Endothelial cell (in vitro differentiated cells): ENCODE measurements at places on chromosomes 7 and 10. TPM values are rescaled to one million over a fixed set of nuclear protein-coding genes. Genes with fewer than 3 reads are reported as not detected.
A peak's percentile ranks its signal among the peaks of the same experiment; 100 is the strongest.

CLRN3 gene
- 0.31 TPM for total RNA-seq

DNA sequence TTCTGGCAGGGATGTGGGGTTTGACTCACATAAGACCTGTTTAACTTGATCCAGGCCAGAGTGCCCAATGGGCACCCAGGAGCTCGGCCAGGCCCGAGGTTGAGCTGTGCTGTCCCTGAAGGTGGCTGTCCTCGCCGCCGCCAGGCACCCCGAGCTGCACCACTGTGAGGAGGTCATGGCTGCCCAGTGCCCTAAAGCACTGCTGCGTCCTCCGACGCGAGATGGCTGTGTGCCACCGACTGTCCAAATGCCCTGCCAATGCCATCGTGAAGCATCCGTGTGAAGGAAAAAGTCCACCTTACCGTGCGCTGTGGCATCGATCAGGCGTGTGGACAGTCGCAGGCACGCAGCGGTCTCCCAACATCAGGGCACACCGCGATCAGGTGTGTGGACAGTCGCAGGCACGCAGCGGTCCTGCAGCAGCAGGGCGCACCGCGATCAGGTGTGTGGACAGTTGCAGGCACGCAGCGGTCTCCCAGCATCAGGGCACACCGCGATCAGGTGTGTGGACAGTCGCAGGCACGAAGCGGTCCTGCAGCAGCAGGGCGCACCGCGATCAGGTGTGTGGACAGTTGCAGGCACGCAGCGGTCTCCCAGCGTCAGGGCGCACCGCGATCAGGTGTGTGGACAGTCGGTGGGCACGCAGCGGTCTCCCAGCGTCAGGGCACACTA is 120.3 kb downstream of the VIPR2 start:
- no peaks in the 10 kb centered on the region for H3K36me3 ChIP-seq
- DNase-seq = no peak
- H3K27me3 ChIP-seq = peaks cover 12% of the 10 kb centered on the region
- H3K4me1 ChIP-seq = peaks cover 12% of the 10 kb centered on the region
- no peak overlapping the region for H3K4me3 ChIP-seq

GRCh38 chr10:28984431-28984830 is 304.4 kb upstream of the LYZL1 start:
- peaks cover 14% of the 10 kb centered on the region for H3K4me1 ChIP-seq
- H3K27ac ChIP-seq = no peak overlapping the region
- peaks cover 6% of the 10 kb centered on the region for H3K27me3 ChIP-seq
- H3K36me3 ChIP-seq = no peaks in the 10 kb centered on the region
- no peak overlapping the region for H3K4me3 ChIP-seq

ADAM8 gene
- 1.5 TPM for total RNA-seq

DNA sequence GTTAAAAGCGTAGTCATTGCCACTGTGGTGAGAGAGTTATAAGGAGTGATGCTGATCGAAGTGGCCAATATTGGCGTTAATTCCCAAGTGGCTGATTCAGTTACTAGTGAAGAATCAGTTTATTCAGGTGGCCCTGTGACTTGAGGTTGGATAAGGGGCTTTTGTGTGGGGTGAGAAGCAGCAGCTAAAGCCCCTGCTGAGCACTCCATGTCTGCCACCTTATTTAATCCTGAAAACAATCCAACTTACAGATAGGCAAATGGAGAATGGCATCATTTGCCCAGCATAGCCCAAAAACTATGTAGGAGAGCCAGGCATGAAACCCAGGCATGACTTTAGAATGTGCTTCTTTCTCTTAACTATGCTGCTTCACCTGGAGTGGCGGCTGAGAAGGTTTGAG is 222.8 kb upstream of the KLF6 start:
- H3K27me3 ChIP-seq = no peaks in the 10 kb centered on the region
- peaks cover 5% of the 10 kb centered on the region for H3K4me1 ChIP-seq
- no peaks in the 10 kb centered on the region for H3K36me3 ChIP-seq
- DNase-seq = no peak
- H3K4me3 ChIP-seq = no peak overlapping the region

CUBN gene
- total RNA-seq = 8.8 TPM

- peaks cover 23% of the 10 kb centered on the region for H3K4me1 ChIP-seq
- H3K27me3 ChIP-seq = peaks cover 7% of the 10 kb centered on the region
- H3K27ac ChIP-seq = peak overlapping the region; percentile 65
- H3K36me3 ChIP-seq = peaks cover 3% of the 10 kb centered on the region
- no peak for DNase-seq
Observed at GRCh38 chr10:126392068-126392467, 3.8 kb upstream of the ADAM12 start.

GRCh38 chr10:125828311-125828710 is 5.0 kb downstream of the BCCIP start:
- no peak for DNase-seq
- no peak overlapping the region for H3K4me3 ChIP-seq
- H3K27me3 ChIP-seq = peaks cover 3% of the 10 kb centered on the region
- H3K4me1 ChIP-seq = no peaks in the 10 kb centered on the region

DNA sequence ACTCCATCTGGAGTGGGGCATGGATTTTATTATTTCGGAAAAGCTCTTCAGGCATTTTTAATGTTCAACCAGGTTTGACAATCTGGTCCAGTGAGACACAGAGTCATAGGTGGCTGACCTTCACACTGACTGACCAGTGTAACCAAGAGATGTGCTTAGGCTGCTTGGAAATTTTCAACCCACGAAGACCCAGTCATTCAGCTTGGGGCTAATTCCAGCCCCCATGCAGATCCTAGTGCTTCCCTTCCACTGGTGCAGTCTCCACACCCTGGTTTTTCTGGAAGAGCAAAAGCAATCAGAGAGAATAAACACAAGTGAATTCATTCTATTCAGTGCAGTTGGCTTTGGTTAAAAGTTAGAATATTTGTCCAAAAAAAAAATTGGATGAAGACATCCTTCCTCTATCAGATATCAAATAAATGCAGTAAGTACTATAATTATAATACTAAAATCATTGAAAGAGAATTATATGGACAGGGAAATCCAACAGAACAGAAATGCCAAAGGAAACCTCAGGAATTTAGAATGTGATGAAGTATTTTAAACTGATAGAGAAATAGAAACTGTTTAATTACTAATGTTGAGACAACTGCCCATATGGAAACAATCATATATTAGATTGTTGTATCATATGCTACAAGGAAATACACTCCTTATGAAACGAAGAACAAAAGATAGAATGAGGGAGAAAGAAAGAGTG is 178.0 kb downstream of the NPSR1 start:
- no peaks in the 10 kb centered on the region for H3K27me3 ChIP-seq
- H3K36me3 ChIP-seq = no peaks in the 10 kb centered on the region
- no peak overlapping the region for H3K4me3 ChIP-seq
- no peak overlapping the region for H3K27ac ChIP-seq
- no peak for DNase-seq
- peaks cover 13% of the 10 kb centered on the region for H3K4me1 ChIP-seq

OR2A12 gene
- not detected for total RNA-seq

DNA sequence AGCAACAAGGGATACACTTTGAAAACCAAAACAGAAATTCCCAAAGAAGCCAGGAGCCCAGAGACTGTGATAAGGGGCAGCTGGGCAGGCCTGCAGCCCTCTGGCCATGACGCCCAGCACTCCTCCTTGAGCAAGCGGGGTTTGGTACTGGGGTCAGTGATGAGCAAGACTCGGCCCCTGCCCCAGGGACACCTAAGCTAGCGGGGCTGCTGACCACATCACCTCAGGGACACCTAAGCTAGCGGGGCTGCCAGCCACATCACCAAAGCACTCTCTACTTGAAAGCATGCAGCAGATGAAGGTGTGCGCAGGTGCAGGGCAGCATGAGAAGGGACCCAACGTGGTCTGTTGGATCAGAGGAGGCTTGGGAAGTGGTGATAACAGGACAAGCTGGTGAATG is 108.0 kb upstream of the PPP2R2D start:
- no peaks in the 10 kb centered on the region for H3K4me1 ChIP-seq
- H3K36me3 ChIP-seq = no peaks in the 10 kb centered on the region

GRCh38 chr7:50504646-50505546 is 54.7 kb upstream of the FIGNL1 start:
- H3K27me3 ChIP-seq = no peaks in the 10 kb centered on the region
- peaks cover 4% of the 10 kb centered on the region for H3K36me3 ChIP-seq
- no peak for DNase-seq
- H3K27ac ChIP-seq = no peak overlapping the region

GRCh38 chr10:103660364-103661197 is 167.1 kb downstream of the NEURL1 start:
- H3K4me1 ChIP-seq = peaks cover 10% of the 10 kb centered on the region
- peaks cover 37% of the 10 kb centered on the region for H3K36me3 ChIP-seq
- peaks cover 10% of the 10 kb centered on the region for H3K27me3 ChIP-seq
- H3K27ac ChIP-seq = no peak overlapping the region
- H3K4me3 ChIP-seq = no peak overlapping the region
- DNase-seq = no peak
